ENCODE measurements at places on chromosomes 3 and 15.
A peak's percentile ranks its signal among the peaks of the same experiment; 100 is the strongest.

DNA sequence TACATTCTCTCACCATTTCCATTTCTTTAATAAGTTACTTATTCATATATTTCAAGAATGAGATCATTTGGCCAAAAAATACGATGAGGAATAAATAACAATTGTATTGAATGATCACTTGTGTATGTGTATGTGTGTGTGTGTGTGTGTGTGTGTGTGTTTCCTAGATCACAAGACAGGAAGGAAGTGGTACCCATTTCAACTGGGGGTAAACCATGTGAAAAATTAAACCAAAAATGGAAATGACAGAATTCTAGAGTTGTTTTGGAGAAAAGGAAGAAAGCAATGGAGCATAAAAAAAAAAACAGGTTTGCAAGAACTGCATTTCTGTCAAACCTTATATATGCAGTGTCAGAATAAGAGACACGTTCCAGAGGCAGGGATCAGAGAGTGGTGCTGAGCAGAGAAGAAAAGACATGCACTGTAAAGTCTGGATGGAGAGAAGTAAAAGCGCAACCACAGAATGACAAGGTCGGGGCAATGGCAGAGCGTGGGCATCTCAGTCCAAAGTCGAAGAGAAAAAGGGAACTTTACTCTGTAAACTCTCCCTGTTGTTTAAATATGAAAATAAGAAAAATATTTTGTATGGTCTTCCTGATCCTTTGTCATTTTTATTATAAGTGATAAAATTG is 75.5 kb downstream of the PEX5L start:
- no peak for DNase-seq

DNA sequence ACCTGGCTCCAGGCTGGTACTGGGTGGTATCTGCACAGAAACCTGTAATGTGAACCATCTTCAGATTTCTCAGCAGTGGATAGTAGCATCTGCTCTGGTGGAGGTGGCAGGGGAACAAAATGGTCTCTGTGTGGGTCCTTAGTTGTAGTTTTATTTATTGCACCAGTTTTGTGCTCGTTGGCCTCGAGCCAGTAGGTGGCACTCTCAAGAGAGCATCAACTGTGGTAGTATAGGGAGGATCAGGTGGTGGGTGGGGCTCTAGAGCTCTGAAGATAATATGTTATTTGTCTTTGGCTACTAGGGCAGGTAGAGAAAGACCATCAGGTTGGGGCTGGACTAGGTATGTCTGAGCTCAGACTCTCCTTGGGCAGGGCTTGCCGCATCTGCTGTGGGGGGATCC is 254.0 kb upstream of the GPR149 start:
- DNase-seq: no peak

DNA sequence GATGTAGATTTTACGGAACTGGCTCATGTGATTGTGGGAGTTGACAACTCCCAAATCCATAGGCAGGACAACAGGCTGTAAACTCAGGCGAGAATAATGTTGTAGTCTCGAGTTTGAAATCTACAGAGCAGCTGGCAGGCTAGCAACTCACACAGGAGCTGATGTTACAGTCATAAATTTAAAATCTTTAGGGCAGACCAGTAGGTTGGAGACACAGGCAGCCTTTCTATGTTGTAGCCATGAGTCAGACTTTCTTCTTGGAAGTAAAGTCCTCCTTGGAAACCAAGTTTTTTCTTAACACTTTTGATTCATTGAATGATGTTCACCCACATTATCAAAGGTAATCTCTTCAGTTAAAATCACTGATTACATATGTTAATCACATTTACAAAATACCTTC is 89.1 kb upstream of the ALCAM start:
- no peak for DNase-seq

DNA sequence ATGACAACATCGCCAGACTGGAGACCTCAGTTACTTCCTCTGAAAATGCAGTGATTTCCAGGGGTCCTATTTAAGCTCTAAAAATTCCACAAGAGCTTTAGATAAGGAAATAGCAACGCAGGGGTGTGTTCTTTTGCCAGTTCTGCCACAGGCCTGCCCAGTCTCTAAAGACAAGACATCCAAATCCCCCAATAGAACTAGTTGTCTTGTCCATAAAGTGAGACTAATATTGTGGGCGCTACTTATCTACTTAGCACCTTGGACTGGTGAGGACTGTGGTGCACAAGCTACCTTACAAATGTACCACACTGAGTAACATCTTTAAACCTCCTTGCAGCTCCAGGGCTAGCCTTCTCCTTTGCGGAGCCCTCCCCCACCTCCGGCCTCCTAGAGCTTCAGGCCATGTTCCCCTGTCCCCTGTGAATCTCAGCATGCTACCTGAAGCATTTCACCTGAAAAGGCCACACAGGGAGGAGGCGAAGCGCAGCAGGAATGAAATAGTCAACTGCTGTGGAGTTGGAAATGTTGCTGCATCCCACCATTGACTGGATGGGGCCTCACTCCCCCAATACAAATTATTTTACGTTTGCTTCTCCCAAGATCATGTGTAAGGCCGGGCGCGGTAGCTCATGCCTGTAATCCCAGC is 9.6 kb upstream of the LRRC2 start:
- no peak for DNase-seq

- no peak for DNase-seq
Observed at GRCh38 chr3:77271711-77272110, 231.8 kb downstream of the ROBO2 start.

DNA sequence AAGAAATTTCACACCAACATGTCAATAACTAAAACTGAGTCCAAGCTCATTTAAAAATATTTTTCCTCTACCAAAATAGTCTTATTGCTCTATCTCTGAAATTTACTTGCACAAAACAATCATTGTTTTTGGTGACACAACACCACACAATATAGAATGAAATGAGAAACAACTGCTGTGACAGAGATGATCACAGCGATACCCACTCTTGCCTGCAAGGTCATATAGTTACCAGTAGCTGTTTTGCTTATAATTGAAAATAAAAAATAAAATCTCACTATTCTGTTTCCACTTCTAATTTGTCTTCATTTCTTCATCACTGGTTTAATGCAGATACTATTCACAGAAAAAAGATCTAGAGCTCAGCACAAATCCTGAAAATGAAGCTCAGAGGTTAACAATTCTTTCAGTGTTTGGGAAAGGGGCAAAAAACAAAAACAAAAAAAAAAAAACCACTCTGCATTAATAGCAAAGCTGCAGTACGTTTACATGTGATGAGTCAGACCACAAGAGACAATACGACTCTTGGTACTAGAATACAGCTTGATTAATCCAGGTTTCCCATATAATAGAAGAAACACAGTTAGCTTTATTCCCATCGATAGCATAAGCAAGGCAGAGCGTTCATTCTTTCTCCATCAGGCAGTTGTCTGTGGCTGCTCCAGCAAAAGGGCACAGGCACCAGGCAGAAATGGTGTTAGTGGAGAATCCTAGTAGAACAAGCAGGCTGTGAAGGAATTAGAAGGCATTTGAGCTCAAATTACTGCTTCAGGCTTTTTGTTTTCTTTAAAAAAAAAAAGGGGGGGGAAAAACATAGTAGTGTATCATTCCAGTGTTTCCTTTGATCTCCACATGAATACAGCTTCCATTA is 773 bp downstream of the ANKRD28 start:
- DNase-seq: peak; percentile 22

- DNase-seq: no peak
Observed at GRCh38 chr3:112639455-112640225, 1.3 kb downstream of the CCDC80 start.

DNA sequence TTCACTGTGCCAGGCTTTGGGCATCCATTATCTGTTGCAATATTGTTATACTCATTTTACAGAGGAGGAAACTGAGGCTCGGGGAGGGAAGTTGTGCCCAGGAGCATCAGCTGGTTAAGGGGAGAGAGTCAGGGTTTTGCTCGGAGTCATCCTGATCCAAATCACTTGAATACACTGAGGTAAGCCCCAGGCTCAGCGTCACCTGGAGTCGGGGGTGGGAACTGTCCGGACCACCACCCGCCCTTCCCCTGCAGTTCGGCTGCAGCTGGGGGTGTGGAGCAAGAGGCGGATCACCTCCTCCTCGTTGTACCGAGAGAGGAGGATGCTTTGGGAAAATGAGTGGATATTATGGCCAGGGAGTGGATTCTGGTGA is 646 bp downstream of the HRH1 start:
- DNase-seq: no peak

DNA sequence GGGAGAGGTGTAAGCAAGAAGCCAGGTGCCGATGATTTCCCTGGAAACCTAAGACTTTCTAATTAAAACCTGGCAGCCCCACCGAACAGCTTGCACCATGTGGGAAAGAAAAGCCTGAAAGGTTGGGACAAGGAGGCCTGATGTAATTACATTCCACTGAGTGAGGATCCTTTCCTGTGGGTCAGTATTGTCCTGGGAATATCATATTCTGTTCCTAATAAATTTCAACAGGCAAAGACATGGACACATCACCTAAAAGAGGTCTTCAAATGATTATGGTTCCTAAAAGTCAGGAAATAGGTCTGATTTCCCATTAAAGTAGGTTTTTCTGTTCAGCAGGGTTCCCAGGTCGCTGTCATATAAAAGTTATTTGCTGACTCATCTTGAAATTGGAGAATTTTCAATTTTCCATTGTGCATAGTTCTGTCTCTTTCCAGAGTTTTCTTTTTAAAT is 58.5 kb downstream of the DUT start:
- no peak for DNase-seq

DNA sequence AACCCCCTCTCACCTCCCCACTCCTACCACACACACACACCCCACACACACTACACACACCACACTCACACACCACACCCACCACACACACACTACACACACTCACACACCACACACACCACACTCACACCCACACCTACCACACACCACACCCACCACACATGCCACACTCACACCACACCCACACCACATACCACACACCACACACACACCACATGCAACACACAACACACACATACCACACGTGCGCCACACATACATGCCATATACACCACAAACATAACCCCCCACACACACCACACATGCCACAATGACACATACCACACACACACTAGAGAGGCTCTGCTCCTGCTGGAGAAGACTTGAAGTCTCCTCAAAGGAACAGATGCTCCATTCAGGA is 5.9 kb upstream of the ITPKA start:
- DNase-seq: no peak

DNA sequence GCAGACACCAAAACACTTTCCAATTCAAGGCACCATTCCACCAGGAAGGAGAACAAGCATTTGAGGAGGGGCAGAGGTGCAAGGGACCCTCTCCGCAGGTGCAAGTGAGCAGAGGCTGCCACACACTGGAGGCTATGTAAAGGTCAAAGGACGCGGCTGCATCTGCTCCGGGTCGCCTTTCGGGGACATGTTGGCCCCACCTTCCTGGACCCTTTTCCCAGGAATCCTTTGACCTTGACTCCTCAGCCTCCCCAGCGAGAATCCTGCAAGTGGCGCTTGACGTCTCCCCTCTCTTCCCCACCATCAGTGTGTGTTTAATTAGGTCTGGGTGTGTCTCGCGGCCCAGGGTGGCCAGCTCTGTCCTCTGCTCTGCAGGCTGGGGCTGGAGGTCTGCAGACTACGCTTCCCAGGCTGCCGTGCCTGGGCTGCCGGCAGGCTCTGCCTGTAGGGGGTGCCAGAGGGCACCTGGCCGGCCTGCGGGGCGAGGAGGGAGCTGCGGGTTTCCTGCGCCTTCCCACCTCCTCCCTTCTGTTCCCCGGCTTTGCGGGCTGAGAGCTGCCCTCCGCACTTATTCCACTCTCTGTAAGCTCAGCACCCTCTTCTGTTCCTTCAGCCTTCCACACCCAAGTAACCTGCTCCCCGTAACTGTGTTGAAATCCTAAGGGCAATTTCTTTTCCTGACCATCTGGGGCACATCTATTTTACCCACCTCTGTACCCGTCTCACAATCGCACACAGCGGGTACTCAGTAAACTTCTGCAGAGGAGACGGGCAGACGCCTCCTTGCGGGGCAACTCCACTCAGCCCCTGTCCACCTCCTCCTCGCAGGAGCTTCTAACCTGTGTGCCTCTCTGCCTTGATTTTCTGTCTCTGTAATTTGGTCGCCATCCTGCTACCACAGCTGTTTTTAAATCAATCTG is 129.8 kb downstream of the NSMCE3 start:
- DNase-seq: peak; percentile 49

DNA sequence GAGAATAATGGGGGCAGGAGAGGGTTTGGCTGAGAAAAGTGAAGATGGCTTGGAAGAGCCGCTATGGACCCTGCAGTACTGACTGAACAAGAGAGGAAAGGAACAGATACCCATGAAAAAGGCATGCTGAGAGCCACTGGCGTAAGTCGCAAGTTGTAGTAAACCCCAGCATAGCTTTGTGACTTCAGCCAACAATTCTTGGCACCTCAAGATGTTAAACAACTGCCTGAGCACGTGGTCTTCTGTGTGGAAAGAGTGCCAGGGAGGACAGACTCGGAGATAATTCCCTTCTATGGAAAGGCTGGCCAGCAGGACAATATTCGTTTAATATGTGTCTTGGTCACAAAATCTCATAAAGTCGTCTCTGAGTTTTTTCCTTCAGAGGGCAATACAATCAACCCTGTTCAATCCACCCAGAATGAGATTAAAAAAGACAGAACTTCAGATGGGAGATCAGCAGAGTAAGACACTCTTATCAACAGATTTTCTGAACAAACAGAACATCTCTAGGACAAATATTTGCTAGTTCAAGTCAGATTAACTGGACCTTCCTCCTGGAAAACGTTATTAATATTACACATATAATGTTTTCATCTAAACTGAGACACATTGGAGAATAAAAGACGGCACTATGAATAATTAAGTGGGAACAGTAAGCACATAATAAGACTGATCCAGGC is 49.2 kb downstream of the NEK10 start:
- no peak for DNase-seq

Measured in C1 segment of cervical spinal cord (tissue), 14 donors.